Suppressor macrophage treated with lipopolysaccharide for 4 hours (primary cell): ENCODE measurements at places on chromosomes 7 and 10.

GRCh38 chr10:86365346-86366032 is 1.1 kb downstream of the GRID1 start:
- DNase-seq: no peak

DNA sequence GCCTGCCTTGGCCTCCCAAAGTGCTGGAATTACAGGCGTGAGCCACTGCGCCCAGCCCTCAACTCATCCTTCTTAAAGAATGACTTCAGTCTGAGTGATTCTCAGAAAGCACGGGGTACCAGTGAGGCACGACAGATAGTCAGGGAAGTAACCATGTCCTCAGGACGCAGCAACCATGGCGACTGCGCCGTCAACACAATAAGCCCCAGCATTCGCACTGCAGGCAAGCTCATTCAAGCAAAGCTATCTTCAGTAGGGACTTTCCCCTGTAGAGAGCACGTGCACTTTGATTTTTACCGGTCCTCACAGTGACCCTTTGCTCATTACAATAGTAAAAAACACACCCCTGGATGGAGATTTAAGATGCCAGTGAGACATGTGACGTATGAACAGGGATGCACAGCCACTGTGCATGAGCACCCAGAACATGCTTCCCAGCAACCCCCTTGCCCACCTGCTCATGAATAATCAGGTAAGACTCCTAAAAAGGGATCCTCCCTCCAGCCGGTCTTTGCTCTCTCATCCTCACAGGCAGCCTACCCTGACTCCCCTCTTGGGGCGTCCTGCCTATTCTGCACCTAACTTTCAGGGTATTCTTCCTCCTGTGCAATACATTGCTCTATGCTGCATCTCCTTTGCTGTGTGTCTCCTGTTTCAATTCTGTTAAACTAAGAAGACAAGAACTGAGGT is 9.1 kb downstream of the WDR86 start:
- DNase-seq: no peak

- no peak for DNase-seq
Measured at GRCh38 chr7:108418946-108419345, 37.3 kb downstream of the NRCAM start.

DNA sequence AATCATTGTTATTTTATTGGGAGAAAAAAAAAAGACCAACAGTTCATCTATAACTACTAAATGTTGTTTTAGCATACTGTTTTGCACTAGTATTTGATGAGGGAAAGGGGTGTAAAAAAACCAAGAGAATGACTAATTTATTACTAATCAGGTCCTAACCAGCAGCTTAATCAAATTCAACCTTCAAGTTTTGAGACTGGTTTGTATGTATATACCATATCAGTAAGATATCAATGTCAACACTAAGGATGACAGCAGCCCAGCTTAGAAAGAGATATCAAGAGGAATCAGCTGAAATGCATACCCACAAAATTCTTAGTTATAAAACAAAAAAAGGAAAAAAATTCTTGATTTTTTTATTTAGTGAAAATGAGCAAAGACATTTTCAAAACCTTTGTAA is 122.6 kb downstream of the KMT2C start:
- DNase-seq: no peak

DNA sequence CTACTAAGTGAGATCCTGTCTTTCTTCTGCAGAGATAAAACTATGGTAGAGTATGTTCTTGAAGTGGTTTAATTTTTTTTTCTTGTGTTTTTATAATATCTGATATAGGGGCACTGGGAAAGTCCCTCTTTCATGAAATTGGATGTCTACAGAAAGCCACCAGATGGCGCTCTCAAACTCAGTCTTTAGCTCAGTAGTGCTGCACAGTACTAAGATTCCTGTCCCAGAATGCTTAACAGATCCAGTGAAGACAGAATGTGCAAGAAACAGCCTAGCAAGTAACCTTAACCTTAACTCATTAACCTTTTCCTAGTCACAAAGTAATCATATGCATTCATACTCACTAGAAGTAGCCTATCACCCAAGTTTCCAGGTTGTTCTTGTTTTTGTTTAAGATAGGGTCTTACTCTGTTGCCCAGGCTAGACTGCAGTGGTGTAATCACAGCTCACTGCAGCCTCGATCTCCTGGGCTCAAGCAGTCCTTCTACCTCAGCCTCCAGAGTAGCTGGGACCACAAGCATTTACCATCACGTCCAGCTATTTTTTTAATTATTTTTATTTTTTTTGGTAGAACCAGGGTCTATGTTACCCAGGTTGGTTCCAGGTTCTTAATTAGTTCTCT is 56.7 kb downstream of the IDE start:
- peak; percentile 84 for DNase-seq

DNA sequence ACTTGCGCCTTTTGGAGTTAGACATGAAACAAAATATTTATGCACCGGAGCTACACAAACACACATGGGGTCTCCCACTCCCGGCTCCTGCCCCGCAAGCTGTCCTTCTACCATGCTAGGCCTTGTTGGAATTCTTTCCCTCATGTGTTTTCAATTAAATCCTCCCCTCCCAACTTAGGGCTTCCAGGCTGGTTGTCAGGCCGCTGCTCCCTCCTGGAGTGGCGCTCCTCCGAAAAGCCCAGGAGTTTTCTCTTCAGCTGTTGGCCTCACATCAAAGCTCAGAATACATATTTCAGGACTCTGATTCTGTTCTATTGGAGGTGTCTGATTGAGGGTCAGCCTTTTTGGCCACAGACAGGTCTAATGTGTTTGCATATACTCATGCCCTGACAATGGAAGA is 113.3 kb downstream of the FANK1 start:
- no peak for DNase-seq

GRCh38 chr10:66848856-66849255 is 77.0 kb upstream of the LRRTM3 start:
- no peak for DNase-seq

DNA sequence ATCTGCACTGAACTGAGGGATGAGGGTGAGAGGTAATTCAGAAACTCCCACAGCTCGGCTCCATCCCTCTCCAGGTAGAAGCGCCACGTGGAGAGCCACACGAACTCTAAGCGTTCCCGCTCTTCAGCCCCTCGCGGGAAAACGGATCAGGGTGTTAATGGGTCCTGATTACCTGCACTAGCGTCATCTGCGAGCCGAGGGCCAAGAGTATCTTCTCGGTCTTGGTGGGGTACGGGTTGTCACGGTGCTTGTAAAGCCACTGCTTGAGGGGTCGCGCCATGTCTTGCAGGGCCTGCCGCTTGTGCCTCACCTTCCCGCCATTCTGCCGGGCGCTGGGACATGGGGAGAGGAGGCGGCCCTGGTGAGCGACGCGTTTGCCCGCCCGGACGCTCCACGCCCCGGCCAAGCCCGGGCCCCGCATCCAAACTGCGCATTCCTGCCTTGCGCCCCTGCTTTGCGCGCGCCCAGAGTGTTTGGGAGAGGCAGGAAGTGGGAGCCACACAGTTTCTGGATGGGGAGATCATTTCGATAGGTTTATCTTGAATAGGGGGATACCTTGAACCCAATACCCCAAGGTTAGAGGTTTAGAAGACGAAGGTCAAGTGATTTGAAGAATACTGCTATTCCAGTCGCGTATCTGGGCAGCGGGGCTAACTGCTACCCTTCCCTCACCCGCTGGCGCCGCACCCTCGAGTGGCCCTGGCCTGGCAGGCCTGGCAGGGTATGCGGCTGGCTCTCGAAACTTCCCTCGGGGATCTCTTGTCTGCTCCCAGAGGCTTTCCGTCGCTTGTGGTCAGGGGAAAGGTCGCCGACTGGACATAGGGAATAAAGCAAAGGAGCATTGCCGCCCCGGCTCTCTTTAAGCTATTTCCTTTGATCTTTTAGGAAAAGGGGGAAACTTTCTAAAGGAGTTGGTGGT is 4.2 kb downstream of the MKX start:
- no peak for DNase-seq

DNA sequence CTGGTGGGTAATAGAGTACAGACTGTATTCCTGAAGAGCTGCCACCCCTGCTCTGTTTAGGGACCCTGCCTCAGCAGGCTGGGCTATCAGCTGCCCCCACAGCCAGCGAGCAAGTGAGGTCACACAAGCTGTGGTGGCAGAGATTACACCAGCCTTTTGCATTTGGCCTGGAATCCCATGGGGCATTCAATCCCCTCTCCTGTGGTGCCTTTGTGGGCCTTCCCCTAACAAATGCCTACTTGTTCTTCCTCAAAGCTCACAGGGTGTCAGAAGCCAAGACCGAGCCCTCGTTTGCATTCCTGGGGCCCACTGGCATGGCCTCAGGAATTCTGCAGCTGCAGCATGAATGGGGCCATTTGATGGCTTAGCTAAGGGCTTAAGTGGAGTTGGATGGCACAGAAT is 212.7 kb upstream of the PHYHIPL start:
- no peak for DNase-seq

DNA sequence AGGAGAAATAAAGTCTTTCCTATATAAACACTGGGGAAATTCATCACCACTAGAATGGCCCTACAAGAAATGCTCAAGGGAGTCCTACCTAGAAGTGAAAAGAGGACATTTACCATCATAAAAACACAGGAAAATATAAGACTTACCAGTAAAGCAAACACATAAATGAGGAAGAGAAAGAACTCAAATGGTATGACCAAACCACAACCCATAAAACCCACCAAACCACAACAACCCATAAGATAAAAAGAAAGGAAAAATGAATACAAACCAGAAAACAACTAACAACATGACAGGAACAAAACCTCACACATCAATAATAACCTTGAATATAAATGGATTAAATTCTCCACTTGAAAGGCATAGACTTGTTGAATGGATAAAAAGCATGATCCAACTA is 71.9 kb upstream of the DIP2C start:
- no peak for DNase-seq

- no peak for DNase-seq
Measured at GRCh38 chr10:85848756-85849155, 517.8 kb downstream of the GRID1 start.

DNA sequence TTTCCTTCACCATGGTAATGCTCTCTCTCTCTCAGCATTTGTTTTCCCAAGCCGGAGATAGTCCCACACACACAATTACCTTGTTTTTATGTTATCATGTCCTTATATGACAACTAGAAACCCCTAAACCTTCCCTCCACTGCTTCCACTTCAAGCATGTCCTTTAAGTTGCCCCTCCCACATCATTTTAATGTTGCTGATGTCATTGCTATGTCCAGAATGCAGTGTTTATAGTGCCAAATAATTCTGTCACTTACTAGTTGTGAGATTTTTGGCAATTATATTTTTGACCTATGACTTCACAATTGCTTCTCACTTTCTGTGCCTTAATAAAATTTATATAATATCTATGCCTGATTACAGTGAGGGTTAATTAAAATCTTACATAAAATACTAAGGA is 645.9 kb downstream of the XPNPEP1 start:
- DNase-seq: no peak

- peak; percentile 30 for DNase-seq
Measured at GRCh38 chr7:37531225-37531624, 82.6 kb upstream of the ELMO1 start.

DNA sequence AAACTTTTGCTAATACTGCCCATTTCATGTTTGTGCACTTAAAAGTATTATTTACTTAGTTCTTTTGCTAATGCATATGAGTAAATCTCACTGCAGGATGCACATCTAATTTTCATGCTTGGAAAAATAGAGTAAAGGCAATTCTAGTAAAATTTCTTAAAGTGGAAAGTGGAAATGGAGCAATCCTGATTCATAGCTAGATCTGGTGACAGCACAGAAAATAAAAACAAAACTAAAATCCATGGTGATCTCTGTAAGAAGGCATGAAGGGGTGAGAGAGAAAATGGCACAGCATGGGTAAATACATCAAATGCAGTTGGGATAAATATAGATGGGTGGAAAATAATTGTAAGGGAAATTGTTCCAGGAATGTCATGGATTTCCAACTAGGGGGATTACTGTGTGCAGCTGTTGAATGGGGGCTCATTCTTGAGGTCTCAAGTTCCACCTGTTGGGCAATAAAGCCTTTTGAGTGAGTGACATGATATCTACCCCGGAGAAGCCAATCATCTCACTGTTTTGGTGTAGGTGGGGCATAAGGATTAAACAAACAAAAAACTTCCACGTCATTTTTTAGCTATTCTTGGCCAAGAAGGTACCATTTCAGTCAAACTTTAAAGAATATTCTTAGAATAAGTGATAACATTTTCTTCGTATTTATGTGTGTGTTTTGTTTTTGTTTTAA is 1.7 kb upstream of the MCU start:
- DNase-seq: peak; percentile 70

DNA sequence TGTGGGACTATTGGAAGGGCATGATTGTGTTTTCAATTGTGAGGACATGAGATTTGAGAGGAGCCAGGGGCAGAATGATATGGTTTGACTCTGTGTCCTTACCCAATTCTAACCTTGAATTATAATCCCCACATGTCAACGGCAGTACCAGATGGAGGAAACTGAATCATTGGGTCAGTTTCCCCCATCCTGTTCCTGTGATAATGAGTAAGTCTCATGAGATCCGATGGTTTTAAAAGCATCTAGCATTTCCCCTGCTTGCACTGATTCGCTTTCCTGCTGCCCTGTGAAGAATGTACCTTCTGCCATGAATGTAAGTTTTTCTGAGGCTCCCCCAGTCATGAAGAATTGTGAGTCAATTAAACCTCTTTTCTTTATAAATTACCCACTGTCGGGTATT is 1367.1 kb downstream of the XPNPEP1 start:
- DNase-seq: no peak

DNA sequence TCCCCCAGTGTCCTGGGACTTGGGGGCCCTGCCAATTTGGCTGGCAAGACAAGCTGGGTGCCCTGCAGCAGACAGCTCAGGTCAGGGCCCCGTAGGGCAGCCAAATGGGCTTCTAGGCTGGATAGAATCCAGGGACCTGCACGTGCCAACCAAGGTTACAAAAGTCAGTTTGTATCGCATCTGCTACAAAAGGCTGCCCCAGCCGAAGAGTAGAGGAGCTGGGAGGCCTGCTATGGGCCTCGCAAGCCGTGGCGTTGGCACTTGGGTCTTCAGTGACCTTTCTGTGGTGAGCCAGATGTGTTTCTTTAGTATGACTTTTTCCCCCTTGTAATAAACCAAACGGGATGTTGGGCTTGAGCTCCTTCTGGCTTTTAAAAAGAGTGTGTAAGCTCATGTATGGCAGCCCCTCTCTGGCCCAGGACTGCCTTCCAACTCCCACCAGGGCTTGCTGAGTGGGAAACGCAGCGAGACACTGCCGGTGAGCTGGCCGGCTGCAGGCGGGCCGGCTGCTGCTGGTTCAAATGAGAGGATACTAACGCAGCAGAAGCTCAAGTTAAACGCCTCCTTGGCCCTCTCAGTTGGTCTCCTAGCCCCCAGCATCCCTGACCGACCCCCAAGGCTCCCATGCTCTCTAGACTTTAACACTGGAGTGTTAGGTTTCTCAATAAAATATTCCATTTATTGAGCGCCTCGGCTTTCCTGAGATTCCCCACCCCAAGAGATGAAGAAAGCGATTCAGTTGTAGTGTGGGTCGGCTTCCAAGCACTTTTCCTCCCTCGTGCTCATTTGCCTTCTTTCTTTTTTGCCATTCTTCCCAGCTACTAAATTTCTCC is 3.1 kb upstream of the HOXA10 start:
- no peak for DNase-seq

GRCh38 chr10:92142949-92143348 is 147.9 kb downstream of the CPEB3 start:
- peak; percentile 37 for DNase-seq

DNA sequence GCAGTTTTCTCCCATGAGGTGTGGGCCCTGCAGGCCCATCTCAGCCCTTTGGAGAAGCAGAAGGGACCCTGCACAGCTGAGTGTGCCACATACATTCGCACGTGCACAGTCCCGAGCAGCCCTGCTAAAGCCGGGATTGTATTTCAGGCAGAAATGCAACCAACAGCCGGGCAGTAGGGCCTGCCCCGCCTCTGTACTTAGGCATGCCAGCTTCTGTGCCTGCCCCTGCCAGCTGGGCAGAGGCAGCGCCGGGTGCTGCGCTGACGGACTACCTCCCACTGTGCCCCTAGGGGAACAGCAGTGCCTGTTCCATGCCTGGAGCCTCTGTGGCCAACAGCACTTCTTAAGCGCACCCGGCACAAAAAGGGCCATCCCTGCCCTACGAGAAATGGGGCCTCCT is 170.3 kb downstream of the NEURL1 start:
- DNase-seq: no peak
